ENCODE measurements at places on chromosomes 6 and 20.

GRCh38 chr6:15264902-15265761 is 19.3 kb downstream of the JARID2 start:
- no peak for DNase-seq

- peak; percentile 50 for DNase-seq
Observed at GRCh38 chr20:52972190-52972937, at the start of gene TSHZ2. TSHZ2 (plus strand) TSS chr20:52972358; CDS start chr20:52973294, 936 bp downstream.

DNA sequence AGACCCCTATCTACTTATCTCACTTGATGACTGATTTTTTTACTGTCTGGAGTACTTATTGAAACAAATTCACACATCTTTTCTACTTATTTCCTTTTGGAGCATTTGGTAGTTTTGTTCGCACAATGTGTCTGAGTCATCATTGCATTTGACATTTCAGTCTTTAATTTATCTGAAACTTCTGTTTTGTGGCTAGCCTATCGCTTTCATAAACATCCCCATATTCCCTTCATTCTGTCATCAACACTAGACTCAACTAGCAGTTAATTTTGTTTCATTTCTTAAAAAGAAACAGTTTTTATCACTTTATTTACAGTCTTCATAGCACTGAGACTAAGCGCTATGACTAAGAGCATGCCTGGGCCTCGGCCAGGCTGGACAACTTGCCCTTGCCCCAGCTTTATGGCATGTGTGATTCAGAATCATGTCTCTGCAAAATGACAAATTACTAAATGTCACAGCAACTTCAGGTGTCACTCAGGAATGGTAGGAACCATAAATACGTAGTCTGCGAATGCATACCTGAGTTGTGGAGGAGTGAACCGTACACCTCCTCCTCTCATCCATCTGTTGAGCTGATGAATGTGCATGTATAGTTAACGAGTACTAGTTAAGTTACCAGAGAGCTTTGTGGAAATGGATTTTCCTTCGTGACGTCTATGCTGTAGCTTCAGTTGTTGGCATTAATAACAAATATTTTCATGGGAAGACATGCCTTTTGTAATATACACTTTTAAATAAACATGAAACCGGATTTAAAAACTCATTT is 16.2 kb downstream of the L3MBTL3 start:
- no peak for DNase-seq

DNA sequence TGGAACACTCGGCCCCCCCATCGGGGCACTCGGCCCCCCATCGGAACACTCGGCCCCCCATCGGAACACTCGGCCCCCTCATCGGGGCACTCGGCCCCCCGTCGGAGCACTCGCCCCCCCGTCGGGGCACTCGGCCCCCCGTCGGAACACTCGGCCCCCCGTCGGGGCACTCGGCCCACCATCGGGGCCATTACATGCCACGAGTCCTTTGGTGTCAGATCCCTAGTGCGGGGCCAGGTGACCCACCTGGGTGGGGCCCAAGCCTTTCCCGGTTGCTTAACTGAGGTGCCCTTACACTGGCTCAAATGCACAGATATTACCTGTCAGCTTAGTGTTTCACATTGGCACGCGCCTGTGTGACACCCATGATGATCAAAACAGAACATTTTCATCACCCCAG is 95.9 kb downstream of the TAF4 start:
- no peak for DNase-seq

- no peak for DNase-seq
Observed at GRCh38 chr6:124560873-124561567, 401.2 kb upstream of the RNF217 start.

GRCh38 chr6:41027799-41028560 is 11.0 kb downstream of the UNC5CL start:
- DNase-seq = peak; percentile 93

GRCh38 chr6:144434308-144434990 is 149.3 kb downstream of the UTRN start:
- DNase-seq = no peak

GRCh38 chr6:150880336-150880735 is 14.8 kb downstream of the MTHFD1L start:
- DNase-seq = no peak

GRCh38 chr6:168030908-168031307 is 33.4 kb downstream of the KIF25 start:
- DNase-seq = no peak

DNA sequence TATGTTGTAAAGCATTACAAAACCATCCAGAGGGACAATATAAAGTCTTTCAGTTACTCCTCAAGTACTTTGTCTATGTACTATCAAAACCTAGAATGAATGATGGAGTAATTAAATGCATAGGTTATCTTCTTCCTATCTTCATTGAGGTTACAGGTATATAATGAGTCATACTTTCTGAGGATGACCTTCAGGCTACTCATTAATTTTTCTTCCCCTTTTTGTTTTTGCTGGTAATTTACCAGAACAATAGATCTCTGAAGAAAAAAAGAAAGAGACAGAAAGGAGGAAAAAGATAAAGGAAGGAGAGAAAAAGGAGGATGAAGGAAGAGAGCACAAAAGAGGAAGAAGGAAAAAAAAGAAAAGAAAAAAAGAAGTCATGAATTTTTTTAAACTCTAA is 398.4 kb downstream of the TBC1D32 start:
- no peak for DNase-seq

- DNase-seq = no peak
Observed at GRCh38 chr20:24649787-24650490, 180.5 kb downstream of the SYNDIG1 start.
